ENCODE measurements at places on chromosomes 13 and 19. TPM values are rescaled to one million over a fixed set of nuclear protein-coding genes. Genes with fewer than 3 reads are reported as not detected.

ENOX1 gene
- total RNA-seq, result 4.9 TPM

SPATA13 gene
- total RNA-seq, result 69.2 TPM

ZNF534 gene
- total RNA-seq, result not detected

SLITRK5 gene
- total RNA-seq, result 0.09 TPM

DNA sequence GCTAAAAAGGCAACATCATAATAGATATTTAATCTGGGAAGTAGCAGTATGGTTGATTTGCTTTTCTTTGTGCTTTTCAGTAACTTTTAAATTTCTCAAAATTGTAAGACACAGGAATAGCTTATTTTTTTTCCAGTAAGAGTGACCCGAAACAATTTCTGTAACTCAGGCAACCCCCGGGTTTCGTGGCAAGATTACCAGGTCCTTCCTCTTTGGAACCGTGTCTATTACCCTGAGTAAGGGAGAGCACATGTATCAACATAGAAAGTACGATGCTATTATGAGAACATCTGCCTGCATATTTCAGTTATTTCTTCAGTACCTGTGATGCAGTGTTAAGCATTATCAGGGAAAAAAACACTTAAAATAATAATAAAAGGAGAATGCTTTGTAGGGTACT, 64.1 kb downstream of the DOCK9 start:
- no peak for DNase-seq

Measured in kidney (tissue), 22 donors.